CD4-positive, alpha-beta T cell treated with Interleukin-6 at 100 ng/mL for 8 hours (primary cell): ENCODE measurements at places on chromosomes 1 and 21.

DNA sequence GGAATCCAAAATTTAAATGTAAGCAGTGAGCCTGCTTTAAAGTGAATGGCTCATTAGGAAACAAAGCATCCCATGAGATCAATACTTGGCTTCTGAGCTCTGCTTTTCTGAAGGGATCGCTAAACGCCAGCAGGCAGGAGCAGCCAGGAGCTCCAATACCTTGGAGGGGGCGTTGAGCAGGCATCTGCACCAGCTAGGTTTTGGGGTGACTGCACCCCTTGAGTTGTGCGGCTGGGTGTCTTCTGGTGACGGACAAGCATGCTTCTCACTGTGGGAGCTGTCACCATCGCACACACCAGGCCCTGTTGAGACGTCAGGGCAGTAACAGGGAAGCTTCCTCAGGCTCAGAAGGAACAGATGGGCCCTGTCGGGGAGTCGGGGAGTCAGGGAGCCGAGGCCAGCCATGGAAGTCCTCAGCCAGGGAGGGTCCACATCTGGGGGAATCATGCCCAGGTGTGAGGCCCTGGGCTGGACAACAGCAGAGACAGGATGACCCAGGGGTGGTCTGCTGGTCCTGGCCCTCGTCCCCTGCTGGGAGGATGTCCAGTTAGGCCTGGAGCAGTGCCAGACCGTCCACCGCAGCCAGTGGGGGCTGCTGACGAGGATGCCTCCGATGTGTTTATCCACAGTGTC is 57.9 kb upstream of the ADARB1 start:
- no peak for DNase-seq

DNA sequence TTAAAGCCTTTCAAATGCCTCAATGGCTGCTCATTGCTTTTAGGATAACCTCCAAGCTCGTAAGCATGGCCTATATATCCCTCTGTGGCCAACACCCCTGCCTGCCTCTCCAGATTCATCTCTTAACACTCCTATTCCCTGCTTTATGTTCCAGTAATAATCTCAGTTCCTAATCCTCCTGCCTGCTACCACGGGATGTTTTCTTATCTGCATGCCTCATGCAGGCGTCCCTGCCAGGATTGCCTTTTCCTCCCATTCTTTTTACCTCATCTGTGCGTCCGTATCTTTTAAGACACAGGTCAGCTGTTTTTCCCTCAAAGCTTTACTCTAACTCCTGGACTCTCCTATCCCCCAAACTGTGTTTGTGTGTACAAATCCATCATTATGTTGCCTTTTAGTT is 36.1 kb downstream of the ZBTB40 start:
- no peak for DNase-seq

- no peak for DNase-seq
Observed at GRCh38 chr1:38402230-38402815, 355.7 kb upstream of the POU3F1 start.

GRCh38 chr1:60747353-60747752 is 335.0 kb upstream of the NFIA start:
- DNase-seq, result no peak

- DNase-seq, result no peak
Observed at GRCh38 chr1:180169640-180170195, 15.0 kb downstream of the QSOX1 start.

DNA sequence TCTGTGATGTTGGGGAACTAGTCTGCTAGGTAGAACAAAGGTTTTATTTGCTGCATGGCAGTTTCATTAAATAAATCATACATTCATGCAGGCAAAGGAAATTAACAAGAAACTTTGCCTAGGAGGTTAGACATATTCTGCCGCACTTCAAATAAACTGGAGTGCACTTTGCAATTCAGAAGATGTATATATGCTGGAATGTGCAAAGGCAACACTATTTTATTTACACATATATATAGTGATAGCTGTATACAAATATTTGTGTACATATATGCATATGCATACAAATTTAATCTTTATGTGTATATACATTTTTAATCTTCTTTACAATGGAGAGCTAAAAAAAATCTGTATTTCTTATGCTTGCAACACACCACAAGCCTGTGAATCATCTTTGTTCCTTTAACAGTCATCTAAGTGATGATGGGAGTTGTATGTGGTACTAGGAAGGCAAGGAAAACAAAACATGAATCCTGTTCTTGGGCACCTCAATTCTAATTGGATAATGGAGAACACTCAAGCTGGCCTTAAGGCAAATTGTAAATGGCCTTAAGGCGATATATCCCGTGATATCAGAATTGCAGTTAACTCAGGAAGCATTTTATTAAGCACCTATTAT is 605.8 kb upstream of the CAMK1G start:
- DNase-seq, result no peak

DNA sequence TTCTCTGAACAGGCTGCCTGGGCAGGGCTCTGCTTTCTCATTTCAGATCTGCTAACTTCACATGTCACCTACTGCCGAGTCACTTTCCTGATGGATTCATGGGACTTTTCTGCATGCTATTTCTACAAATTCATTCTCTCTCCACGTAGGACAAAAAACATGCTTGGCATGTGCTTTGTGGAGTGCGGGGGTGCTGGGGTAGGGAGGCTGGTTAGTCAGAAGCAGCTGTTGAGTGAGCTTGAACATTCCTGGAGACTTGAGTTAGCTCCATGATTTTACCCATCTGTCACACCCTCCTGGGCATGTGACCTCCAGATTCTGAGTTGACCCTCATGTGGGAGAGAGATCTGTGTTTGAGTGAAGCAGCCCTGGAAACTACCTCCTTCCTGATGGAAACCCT is 71.4 kb downstream of the UCK2 start:
- DNase-seq, result no peak

GRCh38 chr1:9609998-9610397 is 21.3 kb downstream of the TMEM201 start:
- DNase-seq, result no peak

DNA sequence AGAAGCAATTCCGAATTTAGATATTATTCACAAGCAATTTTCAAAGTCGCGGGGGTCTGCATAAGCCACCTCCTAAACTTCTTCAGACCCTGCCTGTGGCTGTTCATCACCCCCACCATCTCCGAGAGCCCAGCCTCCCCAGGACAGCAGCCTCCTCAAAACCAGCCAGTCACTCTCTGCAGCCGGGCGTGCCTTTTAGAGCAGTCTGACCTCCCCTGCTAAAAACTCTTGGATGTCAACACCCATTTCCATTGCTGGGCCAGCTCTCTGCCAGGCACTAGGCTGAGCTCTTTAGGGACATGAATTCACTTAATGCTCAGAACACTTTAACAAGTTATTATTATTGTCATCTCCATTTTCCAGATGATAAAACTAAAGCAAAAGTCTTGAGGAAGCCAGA is 11.7 kb downstream of the ADPRS start:
- no peak for DNase-seq

DNA sequence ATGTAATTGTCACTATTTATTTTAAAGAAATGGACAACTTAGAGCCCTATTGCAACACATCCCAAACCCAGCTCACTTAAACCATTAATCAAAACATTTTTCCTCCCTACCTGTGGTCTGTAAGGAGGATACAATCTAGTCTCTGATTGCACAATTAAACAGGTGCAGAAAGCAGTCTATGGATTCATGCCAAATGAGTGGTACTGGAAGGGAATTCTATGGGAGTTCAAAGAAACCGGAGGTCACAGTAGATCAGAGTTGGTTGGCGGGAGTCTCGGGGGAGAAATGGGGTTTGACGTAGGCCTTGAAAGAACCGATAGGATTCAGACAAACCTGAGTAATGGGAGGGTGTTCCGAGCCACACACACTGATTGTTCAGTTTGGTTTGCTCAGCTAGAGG is 314.9 kb downstream of the KIF26B start:
- DNase-seq, result no peak

GRCh38 chr1:8669606-8670335 is 147.7 kb downstream of the RERE start:
- DNase-seq, result no peak

DNA sequence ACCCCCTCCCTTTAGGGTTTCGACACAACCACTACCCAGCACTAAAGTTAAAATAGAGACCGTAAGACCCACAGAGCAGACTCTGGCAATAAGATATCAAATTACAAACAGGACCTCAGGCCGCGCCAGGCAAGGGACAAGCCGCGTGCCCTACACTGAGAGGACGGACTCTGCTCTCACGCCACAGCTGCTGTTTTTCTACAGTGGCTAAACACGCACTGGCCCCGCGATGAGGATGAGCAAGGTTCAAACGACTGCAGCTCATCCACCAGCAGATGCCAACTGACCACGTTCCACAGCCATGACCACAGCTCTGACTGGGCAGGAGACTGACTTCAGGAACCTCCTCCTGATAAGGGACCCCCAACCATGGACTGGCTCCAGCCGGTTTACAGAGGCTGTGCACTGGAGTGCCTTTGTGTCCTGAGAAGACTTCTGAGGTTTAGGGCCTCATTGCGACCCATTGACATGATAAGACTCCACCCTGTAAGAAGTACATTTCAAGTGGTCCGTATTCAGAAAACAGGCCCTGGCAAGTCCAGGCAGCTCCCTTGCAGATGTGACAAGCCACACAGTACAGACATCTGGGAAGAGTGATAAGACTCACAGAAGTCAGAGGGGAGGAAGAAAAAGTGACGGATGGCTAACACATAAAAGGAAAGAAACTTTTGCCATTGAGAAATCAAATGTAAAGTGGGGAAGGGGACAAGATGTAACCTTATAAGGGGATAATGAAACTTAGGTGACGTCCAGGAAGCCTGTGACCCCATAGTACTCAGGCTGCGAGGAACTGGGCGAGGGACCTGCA is 1.5 kb upstream of the KRTAP10-6 start:
- DNase-seq, result no peak

- DNase-seq, result no peak
Observed at GRCh38 chr1:56803561-56804156, 15.5 kb downstream of the FYB2 start.

DNA sequence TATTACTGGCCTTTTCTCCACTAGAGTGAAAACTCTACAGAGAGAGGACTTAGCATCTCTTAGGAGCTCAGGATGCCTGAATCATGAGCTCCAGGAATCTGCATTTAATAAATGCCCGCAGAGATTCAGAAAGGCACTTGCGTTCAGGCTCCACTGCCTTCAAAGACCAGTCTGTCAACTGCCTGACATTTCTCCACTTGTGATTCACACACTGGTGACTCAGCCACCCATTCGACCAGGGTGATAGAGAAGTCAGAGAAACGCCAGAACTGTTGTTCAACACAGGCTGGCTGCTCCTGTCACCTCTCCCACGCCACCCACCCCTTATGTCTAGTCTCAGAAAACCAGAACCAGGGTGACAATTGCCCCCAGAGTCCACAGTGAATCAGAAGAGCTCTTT is 26.9 kb upstream of the LBR start:
- DNase-seq, result no peak

DNA sequence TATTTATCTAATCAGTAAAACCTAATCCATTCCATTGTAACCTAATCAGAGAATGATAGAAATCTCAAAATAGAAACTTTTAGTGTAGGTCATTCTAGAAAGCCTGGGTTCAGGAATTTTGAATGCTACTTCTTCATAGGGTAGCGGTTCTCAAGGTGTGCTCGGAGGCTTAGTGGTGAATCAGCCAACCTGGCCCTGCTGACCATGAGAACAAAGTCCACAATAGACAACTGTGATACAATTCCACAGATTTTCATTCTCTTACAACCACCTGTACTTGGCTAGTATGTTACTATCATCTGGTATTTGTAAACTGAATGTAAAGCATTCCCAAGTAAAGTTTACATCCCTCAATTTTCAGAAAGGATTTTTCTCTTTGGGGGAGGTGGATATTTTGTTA is 7.5 kb upstream of the PUM1 start:
- DNase-seq, result no peak

DNA sequence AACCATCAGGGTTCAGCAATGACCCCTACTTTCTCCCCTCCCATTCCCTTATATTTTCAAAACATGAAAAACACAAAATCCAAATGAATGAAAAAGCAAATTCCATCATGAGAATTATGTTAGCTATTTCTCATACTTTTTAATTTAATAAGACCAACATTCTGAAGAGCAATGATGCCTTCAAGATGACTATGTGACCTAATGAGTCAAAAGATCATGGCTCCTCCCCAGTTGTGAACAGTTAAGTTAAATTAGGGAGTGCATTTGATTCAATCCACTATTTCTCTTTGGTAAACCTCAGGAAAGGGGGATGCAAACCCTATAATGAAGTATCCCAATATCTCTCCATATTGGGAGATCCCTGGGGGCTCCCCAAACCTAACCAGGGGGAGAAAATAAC is 36.5 kb downstream of the PUM1 start:
- no peak for DNase-seq

DNA sequence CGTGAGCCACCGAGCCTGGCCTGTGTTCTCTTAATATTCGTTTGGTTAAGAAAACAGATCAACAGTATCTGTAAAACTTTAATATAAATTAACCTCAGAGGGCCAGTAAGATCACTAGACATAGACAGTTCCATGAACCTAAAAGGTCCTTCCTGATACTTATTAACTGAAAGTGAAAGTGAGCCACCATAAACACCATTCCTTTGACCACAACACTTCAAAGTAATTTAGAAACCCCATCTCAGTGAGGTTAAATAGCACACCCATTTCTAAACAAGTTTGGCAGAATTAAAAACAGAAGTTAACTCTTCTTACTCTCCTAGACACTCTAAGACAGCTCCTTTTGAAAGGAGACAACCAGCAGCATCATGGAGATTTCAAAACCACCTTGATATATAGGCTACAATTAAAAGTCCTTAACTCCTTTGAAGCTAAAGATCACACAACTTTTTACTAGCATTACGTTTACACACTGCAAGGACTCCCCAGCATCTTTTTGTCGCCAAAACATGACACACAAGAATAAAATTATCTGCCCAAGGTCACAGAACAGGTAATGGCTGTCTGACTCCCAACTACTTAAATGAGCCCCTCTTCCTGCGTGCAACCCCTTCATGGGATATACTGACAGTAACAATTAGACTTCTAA is 2.2 kb downstream of the RNF19B start:
- DNase-seq, result no peak
